ENCODE measurements at places on chromosomes 2 and 18. TPM values are rescaled to one million over a fixed set of nuclear protein-coding genes. Genes with fewer than 3 reads are reported as not detected.

- no peak for DNase-seq
These were observed 88.9 kb downstream of the MBP start for GRCh38 chr18:77043541-77044280.

Gene CNDP1
- total RNA-seq = not detected

- no peak for DNase-seq
These were observed 25.1 kb upstream of the ME2 start for GRCh38 chr18:50853863-50854271.

Gene LBX2
- total RNA-seq = 4.4 TPM

DNA sequence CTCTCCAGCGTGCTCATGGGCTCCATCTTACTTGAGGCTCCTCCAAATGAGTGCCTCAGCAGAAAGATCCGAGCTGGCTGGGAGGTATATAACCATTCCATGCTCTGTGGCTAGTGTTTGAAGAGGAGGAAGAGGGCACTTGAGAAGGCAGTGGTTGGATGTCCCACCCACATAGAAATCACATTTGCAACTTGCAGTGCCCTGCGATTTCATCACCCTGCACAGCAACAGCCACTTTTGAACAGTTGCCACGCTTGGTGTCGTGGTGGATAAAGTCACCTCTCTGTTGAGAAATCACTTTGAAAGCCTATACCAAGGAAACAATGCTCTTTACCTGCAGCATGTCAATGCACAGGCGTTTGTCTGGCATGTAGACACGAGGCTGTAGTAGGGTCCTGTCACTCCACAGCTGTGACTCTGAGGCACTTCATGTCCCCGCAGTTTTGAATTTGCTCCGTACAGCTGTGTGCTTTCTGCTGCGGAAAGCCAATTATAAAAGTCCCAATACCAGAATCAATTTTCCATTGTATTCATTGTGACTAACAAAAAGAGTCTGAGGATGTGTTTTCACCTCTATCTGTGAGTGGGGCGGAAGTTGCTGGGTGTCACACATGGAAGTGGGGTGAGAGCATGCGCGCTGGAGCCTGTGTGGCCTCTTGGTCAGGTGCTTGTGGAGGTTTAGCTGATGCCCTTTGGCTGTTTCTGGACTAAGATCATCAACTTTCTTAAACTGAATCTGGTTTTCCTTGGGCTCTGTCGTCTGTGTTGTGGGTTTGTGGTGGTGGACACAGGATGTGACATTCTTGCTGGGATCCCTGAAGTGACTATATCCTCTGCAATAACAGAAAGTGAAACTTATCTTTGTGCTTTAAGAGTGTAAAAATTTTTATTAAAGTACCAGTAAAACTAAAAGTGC lies 2.8 kb downstream of the CNDP2 start:
- no peak for DNase-seq

Gene STEAP3
- total RNA-seq = 8.2 TPM

- DNase-seq = no peak
These were observed 341.0 kb downstream of the MEIS1 start for GRCh38 chr2:66775730-66776422.

- no peak for DNase-seq
These were observed 106.8 kb downstream of the WDSUB1 start for GRCh38 chr2:159179696-159180095.
